ENCODE measurements at places on chromosomes 7 and 10. TPM values are rescaled to one million over a fixed set of nuclear protein-coding genes. Genes with fewer than 3 reads are reported as not detected.

- no peak overlapping the region for H3K27ac ChIP-seq
- H3K4me1 ChIP-seq = peaks cover 5% of the 10 kb centered on the region
- H3K27me3 ChIP-seq = no peaks in the 10 kb centered on the region
- H3K4me3 ChIP-seq = no peak overlapping the region
- no peaks in the 10 kb centered on the region for H3K36me3 ChIP-seq
These were observed 12.2 kb upstream of the NMT2 start for GRCh38 chr10:15180736-15181135.

DNA sequence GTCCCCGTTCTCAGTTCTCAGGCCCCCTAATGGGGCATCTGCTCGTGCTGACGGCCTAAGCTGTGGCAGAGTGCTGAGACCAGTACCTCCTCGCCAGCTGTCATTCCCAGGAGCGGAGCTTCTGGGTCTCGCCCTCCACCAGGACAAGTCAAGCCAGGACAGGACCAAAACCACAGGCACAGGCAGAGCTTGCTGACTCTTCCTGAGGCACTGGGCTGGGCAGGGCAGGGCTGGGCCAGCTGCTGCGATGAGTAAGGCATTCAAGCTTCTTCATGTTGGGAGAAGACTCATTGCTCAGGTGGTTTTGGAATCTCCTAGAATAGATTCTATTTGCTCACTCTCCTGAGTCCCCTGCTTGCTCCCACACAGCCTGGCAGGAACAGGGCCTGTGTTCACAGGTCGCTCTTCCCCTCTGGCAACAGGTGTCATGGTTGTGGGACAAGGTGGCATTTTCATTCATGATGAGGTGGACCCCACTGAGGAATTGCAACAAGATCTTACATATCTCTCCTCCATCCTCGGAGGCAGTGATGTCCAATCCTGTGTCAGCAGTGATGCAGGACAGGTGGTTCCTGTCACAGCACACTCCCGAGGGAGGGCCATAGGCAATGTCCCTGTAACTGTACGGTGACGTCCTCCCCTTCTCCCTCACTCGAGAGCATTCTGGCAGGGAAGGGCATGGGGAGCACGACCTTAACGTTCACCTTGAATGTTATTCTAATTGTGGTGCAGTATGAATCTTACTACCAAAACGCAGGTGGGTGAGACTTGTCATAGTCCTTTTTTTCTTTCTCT is 17.0 kb upstream of the SH3PXD2A start:
- no peaks in the 10 kb centered on the region for H3K27me3 ChIP-seq
- H3K27ac ChIP-seq = no peak overlapping the region
- no peak overlapping the region for H3K4me3 ChIP-seq

The MSMB gene
- total RNA-seq = not detected

GRCh38 chr7:45145881-45146280 is 11.7 kb upstream of the RAMP3 start:
- H3K4me3 ChIP-seq = no peak overlapping the region
- H3K27ac ChIP-seq = no peak overlapping the region
- DNase-seq = peak; percentile 23
- H3K27me3 ChIP-seq = peaks cover 22% of the 10 kb centered on the region
- H3K4me1 ChIP-seq = peaks cover 1% of the 10 kb centered on the region

DNA sequence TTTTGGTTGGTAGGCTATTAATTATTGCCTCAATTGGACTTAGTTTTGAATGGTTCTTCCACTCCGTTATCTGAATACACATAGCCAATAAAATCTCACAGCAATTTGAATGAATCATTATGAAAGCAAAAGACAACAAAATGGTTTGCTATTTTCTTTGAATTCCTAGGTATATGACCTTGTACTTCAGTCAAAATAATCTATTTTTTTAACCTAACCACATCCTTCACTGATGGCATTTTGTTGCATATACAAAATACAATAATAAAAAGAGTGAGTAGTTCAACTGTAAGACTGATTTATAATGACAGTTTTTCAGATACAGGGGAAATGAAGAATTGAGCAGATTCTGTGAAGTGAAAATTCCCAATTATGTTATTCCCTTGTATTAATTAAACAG is 433.1 kb downstream of the HTR7 start:
- H3K4me3 ChIP-seq = no peak overlapping the region
- H3K4me1 ChIP-seq = no peaks in the 10 kb centered on the region
- H3K27ac ChIP-seq = no peak overlapping the region
- no peak for DNase-seq

The PLEKHS1 gene
- total RNA-seq = 0.12 TPM

The SERPINE1 gene
- total RNA-seq = not detected

DNA sequence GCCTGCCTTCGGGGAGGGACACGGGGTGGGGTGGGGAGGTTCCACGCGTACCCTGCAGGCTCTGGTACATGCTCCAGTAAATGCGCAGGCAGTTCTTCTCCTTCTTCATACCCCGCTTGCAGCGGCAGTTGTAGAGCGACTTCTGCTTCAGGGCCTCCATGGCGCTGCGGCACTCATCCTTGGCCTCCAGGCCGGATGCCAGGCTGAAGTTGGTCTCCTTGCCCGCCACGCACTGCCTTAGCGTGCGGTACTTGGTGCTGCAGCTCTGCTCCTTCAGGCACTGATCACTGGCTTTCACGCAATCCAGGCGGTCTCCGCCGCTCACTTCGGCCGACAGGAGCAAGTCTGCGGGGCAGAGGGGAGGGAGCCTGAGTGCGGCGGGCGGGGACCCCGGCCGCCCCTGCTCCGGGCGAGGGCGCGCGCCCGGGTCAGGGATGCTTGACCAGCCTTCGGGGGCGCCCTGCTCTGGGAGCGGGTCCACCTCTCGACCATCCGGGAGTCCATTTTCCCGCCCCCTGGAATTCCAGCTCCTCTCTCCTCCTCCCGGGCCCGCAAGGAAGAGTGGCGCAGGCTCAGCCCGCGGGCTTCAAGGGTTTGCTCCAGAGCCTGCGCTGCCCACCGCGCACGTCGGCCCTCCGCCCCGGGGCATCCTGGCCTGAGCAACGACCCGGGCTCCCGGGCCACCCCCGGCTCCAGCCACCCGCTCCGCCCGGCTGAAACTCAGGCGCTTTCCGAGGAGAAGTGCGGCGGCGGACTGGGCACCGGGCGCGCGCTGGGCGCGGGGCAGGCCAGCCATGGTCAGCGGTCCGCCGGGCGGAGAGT is 2.0 kb downstream of the GFRA1 start:
- H3K36me3 ChIP-seq = peaks cover 6% of the 10 kb centered on the region
- no peak overlapping the region for H3K4me3 ChIP-seq
- H3K27me3 ChIP-seq = peaks cover 51% of the 10 kb centered on the region
- H3K27ac ChIP-seq = no peak overlapping the region
- no peaks in the 10 kb centered on the region for H3K4me1 ChIP-seq

GRCh38 chr10:76315240-76315639 is 883.8 kb downstream of the LRMDA start:
- no peak overlapping the region for H3K4me3 ChIP-seq
- DNase-seq = no peak
- H3K4me1 ChIP-seq = no peaks in the 10 kb centered on the region
- H3K36me3 ChIP-seq = no peaks in the 10 kb centered on the region

DNA sequence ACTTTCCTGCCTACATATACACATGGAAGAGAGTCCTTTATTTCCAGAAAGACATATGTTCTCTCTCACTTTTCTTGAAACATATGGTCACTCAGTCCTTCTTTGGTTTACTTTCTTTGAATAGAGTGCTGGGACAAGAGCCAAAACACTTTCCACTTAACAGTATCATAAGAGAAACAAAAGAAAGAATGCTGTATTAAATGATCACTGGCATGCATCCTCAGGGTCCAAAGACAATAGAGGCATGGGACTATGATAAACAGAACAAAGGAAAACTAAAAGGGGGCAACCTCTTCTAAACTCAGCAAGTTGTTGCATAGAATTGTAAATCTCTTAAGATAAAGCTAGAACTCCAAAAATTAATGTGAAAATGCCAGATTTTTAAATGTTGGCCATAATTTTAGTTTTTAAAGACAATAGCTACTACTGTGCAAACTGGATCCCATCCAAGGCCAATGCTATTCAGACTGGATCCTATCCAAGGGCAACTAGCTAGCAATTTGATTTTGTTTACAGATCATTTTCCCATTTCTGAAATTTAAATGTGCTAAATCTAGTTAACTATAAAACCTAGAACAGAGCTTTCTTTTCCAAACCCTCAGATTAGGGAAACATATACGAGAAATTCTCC is 687.5 kb downstream of the SORCS3 start:
- peaks cover 4% of the 10 kb centered on the region for H3K36me3 ChIP-seq
- no peaks in the 10 kb centered on the region for H3K27me3 ChIP-seq
- no peak overlapping the region for H3K4me3 ChIP-seq
- H3K27ac ChIP-seq = no peak overlapping the region

The CFTR gene
- total RNA-seq = not detected

DNA sequence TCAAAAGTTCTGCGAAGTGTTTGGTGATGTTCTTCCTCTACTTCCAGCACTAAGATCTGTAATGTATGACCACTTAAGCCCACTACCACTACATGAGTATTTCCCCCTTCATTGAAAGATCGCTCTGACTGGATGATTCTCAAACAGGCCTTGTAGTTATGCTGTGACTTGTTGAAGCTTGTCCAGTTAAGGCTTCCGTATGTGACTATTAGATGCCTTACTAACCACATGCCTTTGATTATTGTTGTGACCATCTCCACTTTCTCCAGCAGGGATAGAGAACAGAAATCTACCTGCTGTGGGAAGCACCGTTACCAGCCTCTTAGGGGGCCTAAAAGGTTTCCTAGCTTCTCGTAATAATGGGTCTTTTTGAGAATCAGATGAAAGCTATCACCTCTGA is 81.1 kb downstream of the NOC3L start:
- H3K27ac ChIP-seq = no peak overlapping the region
- peaks cover 10% of the 10 kb centered on the region for H3K4me1 ChIP-seq
- no peak overlapping the region for H3K4me3 ChIP-seq
- no peak for DNase-seq

GRCh38 chr10:470339-471003 is 219.0 kb downstream of the DIP2C start:
- no peak overlapping the region for H3K27ac ChIP-seq
- H3K36me3 ChIP-seq = no peaks in the 10 kb centered on the region
- H3K27me3 ChIP-seq = peaks cover 8% of the 10 kb centered on the region
- H3K4me1 ChIP-seq = no peaks in the 10 kb centered on the region

GRCh38 chr10:15879058-15879457 is 18.8 kb upstream of the MINDY3 start:
- no peak overlapping the region for H3K27ac ChIP-seq
- H3K4me3 ChIP-seq = no peak overlapping the region
- DNase-seq = no peak
- peaks cover 12% of the 10 kb centered on the region for H3K36me3 ChIP-seq
- H3K27me3 ChIP-seq = peaks cover 53% of the 10 kb centered on the region
- no peaks in the 10 kb centered on the region for H3K4me1 ChIP-seq

DNA sequence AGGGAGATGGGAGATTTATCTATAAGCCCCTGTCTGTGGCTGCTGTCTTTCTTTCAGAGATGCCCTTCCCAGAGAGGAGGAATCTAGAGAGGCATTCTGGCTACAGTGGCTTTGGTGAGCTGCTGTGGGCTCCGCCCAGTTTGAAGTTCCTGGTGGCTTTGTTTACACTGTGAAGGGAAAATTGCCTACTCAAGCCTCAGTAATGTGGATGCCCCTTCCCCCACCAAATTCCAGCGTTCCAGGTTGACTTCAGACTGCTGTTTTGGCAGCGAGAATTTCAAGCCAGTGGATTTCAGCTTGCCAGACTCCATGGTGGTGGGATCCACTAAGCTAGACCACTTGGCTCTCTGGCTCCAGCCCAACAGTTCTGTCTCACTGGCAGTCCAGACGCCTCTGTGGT is 951.6 kb downstream of the CCSER2 start:
- H3K4me1 ChIP-seq = no peaks in the 10 kb centered on the region
- H3K27ac ChIP-seq = no peak overlapping the region
- H3K27me3 ChIP-seq = no peaks in the 10 kb centered on the region
- DNase-seq = no peak
- H3K36me3 ChIP-seq = no peaks in the 10 kb centered on the region

- H3K4me1 ChIP-seq = peaks cover 13% of the 10 kb centered on the region
- no peak overlapping the region for H3K27ac ChIP-seq
- H3K36me3 ChIP-seq = no peaks in the 10 kb centered on the region
- H3K27me3 ChIP-seq = peaks cover 5% of the 10 kb centered on the region
These were observed 4.3 kb upstream of the LOXL4 start for GRCh38 chr10:98272245-98272644.

- H3K27me3 ChIP-seq = no peaks in the 10 kb centered on the region
- DNase-seq = peak; percentile 49
- no peaks in the 10 kb centered on the region for H3K4me1 ChIP-seq
- no peak overlapping the region for H3K4me3 ChIP-seq
- H3K36me3 ChIP-seq = no peaks in the 10 kb centered on the region
These were observed 117.1 kb downstream of the EBF3 start for GRCh38 chr10:129846991-129847391.

GRCh38 chr10:118930614-118931013 is 98.9 kb upstream of the NANOS1 start:
- peaks cover 8% of the 10 kb centered on the region for H3K4me1 ChIP-seq
- peaks cover 39% of the 10 kb centered on the region for H3K27me3 ChIP-seq
- peaks cover 36% of the 10 kb centered on the region for H3K36me3 ChIP-seq
- H3K27ac ChIP-seq = no peak overlapping the region

DNA sequence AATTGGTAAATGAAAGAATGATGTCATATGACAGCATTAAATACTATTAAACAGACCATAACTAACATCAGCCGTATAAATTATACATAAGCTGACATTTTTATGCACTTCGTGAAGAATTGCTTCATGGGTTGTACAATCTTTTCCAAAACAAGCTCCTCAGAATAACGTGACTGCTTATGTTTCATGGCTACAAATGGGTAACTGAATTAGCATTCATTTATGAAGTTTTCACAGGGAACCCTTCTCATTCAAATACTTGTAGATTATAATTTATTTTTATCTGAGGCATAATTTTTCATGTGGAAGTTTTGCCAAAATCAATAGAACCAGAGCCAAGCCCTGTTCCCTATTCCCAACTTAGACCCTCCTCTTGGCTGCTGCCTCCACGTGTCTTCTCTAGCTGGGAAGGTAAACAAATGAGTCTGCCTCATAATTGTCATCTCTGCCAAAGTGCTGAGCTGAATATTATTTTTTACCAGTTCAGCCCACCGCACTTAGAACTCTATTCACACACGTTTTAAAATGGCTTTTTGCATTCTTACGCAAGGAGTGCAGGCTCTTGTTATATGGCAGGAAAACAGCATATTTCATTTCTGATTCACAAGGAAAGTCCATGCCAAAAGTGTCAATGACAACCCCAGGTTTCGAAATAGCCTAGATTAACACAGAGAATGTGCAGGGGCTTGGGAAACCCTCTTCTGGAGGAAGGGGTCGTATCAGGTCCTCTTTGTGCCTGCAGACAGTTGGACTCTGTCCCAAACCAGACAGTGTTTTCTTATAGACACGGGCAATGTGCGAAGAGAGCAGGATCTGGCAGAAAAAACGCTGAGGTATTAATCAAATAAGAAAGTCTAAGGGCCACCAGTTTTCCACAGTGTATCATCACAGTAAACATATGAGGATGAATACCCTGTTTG is 370.7 kb upstream of the MGMT start:
- H3K27ac ChIP-seq = no peak overlapping the region
- H3K27me3 ChIP-seq = peaks cover 8% of the 10 kb centered on the region
- no peaks in the 10 kb centered on the region for H3K36me3 ChIP-seq
- no peaks in the 10 kb centered on the region for H3K4me1 ChIP-seq
- DNase-seq = no peak

The TMEM254 gene
- 13.2 TPM for total RNA-seq

DNA sequence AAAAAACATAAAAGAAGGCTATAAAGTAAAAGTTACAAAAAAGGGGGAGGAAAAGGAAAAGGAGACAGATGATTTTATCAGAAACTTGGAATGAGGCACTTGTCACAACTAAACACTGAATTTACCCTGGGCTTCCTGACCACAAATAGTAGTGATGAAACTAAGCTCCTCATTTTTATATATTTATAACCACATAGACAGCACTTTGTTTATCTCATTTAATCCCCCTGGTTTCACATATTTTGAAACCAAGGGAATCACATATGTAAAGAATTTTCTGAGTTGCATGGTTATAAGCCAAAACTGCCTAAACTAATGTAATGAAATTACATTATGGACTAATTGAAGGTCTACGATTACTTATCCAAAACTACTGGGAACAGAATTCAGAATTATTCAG is 39.6 kb upstream of the MET start:
- H3K36me3 ChIP-seq = no peaks in the 10 kb centered on the region
